ENCODE measurements at places on chromosomes 4 and X. TPM values are rescaled to one million over a fixed set of nuclear protein-coding genes. Genes with fewer than 3 reads are reported as not detected.

SGMS2 gene
- polyA plus RNA-seq, result 10.0 TPM

CXorf65 gene
- polyA plus RNA-seq, result not detected

PTCHD1 gene
- 0.82 TPM for polyA plus RNA-seq

DIPK2B gene
- polyA plus RNA-seq, result 10.7 TPM

TRPC3 gene
- 1.5 TPM for polyA plus RNA-seq

MAGEC2 gene
- polyA plus RNA-seq, result not detected

ASB11 gene
- 0.15 TPM for polyA plus RNA-seq

USO1 gene
- 76.8 TPM for polyA plus RNA-seq

TACR3 gene
- 2.0 TPM for polyA plus RNA-seq

SYNPO2 gene
- polyA plus RNA-seq, result 13.2 TPM

CT45A5 gene
- not detected for polyA plus RNA-seq

- no peak for DNase-seq
These were observed 11.1 kb downstream of the LEF1 start for GRCh38 chr4:108157655-108158054.

DNA sequence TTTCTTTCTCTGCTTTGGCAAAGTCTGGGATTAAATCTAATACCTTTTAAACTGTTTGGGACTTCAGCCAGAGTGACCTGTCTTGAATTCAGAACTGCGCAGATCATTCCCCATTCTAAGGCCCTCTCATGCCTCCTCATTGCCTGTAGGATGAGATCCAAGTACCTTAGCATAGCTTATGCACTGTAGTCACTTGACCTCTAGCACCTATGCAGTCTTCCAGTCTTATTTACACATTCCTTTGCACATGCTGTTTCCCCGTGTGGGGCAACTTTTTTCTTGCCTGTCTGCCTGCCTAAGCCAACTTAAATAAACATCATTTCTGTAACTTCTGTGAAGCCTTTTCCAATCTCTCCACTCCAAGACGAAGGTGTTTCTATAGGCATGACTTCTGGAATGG lies 68.4 kb downstream of the AR start:
- no peak for DNase-seq

GRCh38 chr4:130197946-130198345 lies 1102.0 kb downstream of the C4orf33 start:
- DNase-seq, result no peak

- no peak for DNase-seq
These were observed 3.8 kb downstream of the MSN start for GRCh38 chrX:65671286-65671685.

DNA sequence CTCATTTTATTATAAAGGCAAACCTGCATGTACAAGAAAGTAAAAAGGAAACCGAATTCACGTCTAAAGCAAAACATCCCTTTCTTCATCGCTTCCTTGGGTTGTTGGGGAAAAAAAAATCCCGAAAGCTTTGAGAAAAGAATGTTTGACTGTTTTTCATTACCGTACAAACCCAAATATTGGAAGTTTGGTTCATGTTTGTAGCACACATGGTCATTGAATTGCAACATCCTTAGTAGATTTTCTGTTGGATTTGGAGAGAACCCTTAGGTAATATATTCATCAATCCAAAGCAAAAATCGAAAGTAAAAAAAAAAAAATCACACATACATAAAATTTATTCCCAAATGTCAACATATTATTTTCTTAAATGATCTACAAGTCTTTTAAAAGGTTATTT lies 420.3 kb downstream of the MAPK10 start:
- no peak for DNase-seq

- DNase-seq, result no peak
These were observed 121.4 kb downstream of the LUZP4 start for GRCh38 chrX:115410731-115411428.

- DNase-seq, result no peak
These were observed 682.4 kb upstream of the PABPC4L start for GRCh38 chr4:134883831-134884449.

GRCh38 chr4:131258361-131258760 lies 1890.7 kb upstream of the PCDH10 start:
- DNase-seq, result no peak

- DNase-seq, result no peak
These were observed 122.7 kb upstream of the PSAPL1 start for GRCh38 chr4:7557456-7557855.

DNA sequence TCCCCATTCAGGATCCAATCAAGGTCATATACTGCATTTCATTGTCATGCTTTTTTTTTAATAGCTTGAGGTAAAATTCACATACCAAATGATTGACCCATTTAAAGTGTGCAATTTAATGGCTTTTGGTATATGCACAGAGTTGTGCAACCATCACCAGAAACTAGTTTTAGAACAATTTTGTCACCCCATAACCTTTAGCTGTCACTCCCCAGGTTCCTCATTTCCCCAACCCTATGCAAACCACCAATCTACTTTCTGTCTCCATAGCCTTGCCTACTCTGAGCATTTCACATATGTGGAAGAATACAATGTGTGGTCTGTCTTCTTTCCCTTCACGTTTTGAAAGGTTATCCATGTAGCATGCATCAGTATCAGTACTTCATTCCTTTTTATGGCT lies 1.4 kb upstream of the SMAD1 start:
- DNase-seq, result no peak

DNA sequence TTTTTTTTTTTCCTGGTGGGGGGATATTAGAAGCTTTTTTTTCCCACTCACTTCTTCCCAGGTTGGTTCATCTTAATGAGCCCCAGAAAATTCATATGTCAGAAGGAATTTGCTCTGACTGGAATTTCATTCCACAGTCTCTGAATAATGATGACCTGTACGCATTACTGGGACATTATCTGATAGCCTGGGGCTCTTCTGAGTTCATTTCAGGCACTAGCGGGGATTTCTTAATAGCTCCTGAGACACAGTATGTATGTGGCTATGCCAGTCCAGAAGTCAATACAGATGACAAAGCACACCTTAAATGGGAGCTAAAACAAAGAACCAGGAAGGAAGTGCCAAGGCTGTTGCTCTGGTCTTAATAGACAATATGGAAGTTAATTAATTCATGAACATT lies 295.2 kb upstream of the IGFBP7 start:
- DNase-seq, result no peak

GRCh38 chrX:74195605-74196004 lies 108.4 kb upstream of the ZCCHC13 start:
- DNase-seq, result no peak

DNA sequence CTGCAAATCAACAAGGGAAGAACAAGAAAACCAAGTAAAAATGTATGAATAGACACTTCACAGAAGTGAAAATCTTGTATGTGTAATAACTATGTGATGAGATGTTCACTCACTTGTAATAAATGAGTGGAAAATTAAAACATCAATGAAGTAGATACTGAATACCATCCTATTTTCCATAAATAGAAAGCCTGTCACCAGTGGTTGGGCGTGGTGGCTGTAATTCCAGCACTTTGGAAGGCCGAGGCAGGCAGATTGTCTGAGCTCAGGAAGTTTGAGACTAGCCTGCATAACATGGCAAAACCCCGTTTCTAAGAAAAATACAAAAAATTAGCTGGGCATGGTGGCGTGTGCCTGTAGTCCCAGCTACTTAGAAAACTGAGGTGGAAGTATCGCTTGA lies 53.5 kb upstream of the SOD3 start:
- no peak for DNase-seq

GRCh38 chrX:568311-568710 lies 62.3 kb upstream of the SHOX start:
- no peak for DNase-seq

GRCh38 chrX:136210243-136210642 lies 41.0 kb downstream of the MAP7D3 start:
- DNase-seq, result no peak

Data from renal cortex interstitium (tissue), 15 donors.